ENCODE measurements at places on chromosomes 7 and 10.

- DNase-seq = peak; percentile 59
Measured at GRCh38 chr7:27187475-27188385, 2.7 kb upstream of the HOXA11 start.

- no peak for DNase-seq
Measured at GRCh38 chr10:34590793-34591192, 224.3 kb downstream of the PARD3 start.

GRCh38 chr7:148903504-148903903 is 19.4 kb upstream of the EZH2 start:
- no peak for DNase-seq

- no peak for DNase-seq
Measured at GRCh38 chr7:21169667-21170580, 258.0 kb upstream of the SP4 start.

GRCh38 chr10:106278383-106278782 is 886.1 kb downstream of the SORCS1 start:
- peak; percentile 21 for DNase-seq

GRCh38 chr10:119190353-119190752 is 11.7 kb upstream of the PRDX3 start:
- peak; percentile 97 for DNase-seq

GRCh38 chr7:34177476-34177875 is 272.1 kb downstream of the BMPER start:
- no peak for DNase-seq

DNA sequence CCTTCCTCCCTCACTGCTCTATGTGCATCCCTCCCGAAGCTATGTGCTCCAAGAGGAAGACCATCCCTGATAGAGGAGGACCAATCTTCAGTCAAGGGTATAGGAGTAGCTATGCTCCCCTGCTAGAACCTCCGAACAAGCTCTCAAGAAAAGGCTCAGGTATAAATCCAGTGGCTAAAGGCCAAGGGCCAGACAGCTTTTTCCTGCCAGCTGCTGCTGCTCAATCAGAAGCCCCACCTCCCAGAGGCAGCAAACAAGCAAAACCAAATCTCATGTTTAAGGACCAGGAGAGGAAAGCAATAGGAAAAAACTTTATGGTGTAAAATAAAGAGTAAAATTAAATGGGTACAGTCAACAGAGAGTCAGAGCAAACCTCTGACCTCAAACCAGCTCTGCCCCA is 187.2 kb downstream of the FGFR2 start:
- DNase-seq = no peak

GRCh38 chr10:50653142-50653541 is 29.4 kb upstream of the SGMS1 start:
- DNase-seq = peak; percentile 25

- DNase-seq = peak; percentile 25
Measured at GRCh38 chr10:14186245-14186644, 144.5 kb downstream of the FRMD4A start.

DNA sequence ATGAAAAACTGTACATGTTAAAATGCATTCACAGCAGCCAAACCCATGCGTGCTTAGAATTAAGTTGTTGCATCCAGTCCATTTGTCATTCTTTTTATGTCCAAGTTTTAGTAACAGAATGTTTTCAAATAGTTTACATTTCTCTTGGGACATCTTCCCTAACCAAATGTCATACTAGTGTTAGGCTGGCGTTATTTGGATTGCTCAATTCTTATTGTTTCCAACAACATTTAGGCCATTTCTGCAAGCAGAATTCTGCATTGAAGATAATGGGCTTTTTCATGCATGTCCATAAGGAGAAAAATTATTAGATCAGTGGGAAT is 203.0 kb downstream of the HIBADH start:
- no peak for DNase-seq

DNA sequence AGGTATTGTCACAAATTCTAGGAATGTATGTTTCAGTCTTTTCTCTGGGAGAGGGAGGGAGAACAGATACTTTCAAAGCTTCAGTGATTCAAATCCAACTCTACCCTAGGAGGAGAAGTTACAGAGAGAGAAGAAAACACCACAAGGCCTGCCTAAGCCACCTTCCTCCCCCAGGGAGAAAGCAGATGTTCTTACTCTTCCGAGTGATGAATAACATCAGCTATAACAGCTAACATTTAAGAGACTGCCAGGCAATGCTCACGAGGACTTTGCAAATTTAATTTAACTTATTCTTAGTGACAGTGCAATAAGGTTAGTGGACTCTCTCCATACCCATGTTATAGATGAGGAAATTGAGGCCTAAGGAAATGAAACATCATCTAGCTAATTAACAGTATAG is 36.8 kb downstream of the TAS2R41 start:
- no peak for DNase-seq

DNA sequence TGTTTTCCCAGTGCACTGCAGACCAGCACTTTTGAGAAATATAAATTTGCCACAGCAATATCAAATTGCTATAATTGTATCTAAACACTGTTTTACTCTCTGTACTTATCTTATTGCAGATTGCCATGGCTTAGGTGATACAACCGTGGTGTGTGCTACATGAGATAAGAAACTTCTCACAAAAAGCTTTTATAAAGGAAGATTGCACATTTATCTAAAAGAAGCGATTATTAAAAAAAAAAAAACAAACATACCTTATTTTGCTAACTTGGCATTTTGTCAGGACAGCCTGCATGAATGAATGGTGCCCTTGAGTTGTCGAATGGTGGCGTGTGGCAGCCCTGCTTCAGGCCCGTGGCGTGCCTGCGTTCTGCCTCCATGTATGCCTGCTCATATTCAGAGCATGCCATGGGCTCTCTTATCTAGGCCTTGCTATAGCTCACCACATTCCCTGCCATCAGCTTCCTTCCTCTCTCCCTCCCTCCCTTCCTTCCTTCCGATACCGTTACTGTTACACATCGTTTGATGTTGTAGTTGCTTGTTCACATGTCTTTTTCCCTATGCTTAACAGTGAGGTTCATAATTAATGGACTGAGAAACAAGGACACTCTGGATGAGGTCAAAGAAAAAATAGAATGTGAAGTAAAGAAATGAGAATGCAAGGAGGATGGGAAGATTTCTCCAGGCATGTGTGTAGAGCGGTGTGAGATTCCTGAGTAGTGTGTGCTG is 34.9 kb downstream of the PRKAR2B start:
- DNase-seq = no peak

GRCh38 chr7:142960955-142961512 is 1.1 kb downstream of the KEL start:
- no peak for DNase-seq

DNA sequence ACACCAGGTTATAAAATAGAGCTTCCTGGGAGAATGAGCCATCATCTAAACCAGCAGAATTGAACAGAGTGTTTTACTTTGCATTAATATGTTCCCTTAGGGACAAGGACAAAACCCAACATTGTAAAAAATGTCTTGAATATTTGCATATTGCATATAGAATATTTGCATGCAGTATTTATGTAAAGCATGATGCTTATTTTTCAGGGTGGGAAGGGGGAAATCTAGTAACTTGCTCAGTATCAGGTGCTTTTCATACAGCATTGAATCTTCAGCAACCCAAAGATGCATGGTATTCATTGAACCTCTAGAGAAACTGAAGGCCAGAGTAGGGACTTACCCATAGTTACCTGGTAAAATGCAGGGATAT is 409.2 kb upstream of the ZMIZ1 start:
- DNase-seq = no peak

DNA sequence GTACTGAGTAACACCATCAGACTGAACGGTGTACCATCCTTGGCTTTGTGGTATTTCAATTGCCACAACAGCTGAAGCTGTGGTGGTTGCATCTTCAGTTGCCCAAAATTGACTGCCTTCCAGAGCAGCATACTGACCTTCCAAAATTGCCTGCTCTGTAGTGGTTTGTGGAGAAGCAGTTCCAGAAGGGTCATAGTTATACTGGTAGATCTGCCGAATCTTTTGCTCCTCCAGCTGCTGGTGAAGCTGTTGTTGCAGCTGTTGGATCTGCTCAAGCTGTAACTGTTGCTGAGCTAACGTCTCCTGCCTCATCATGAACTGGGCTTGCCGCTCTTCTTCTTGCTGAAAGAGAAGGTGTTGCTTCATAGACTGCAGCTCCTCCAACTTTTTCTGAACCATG is 212.2 kb downstream of the PCLO start:
- no peak for DNase-seq

DNA sequence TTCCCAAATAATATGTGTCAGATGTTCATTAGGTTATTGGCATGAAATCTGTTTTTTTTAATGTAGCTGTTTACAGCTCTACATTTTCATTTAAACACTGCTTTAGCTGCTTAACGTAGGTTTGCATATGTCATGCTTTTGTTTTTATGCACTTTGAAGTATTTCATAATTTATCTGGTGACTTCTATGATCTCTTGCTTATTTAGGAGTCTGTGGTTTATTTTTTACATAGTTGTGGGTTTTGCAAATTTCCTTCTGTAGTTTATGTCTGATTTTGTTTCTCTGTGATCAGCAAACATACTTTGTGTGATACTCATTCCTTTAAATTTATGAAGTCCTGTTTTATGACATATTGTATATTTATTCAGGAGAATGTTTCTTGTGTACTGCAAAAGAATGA is 606.5 kb upstream of the PFKP start:
- no peak for DNase-seq

GRCh38 chr10:3624367-3624766 is 160.6 kb downstream of the KLF6 start:
- peak; percentile 94 for DNase-seq

- DNase-seq = peak; percentile 62
Measured at GRCh38 chr7:149625340-149625946, 127.8 kb upstream of the ZNF746 start.

DNA sequence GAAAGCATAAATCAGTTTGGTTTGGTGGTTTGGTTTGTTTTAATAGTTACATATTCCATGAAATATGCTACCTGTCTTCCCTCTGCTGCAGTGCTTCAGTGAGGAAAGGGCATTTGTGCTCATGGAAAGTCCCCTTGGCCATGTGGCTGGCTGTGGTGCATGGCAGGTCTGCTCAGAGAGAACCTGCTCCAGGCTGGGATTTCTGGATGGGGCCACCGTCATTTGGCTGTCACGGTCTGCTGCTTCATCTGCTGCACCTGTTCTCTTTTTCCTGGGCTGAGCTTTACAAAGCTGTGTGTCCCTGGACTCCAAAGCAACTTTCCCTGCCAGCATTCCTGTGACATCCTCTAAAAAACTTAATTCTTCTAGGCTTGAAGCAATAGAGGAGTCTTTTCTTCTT is 8.9 kb downstream of the CDK14 start:
- DNase-seq = no peak

- DNase-seq = peak; percentile 27
Measured at GRCh38 chr7:91082852-91083495, 181.3 kb upstream of the FZD1 start.

GRCh38 chr7:30309302-30309701 is 24.9 kb downstream of the ZNRF2 start:
- DNase-seq = no peak

- DNase-seq = no peak
Measured at GRCh38 chr10:109698086-109698485, 225.2 kb downstream of the XPNPEP1 start.

DNA sequence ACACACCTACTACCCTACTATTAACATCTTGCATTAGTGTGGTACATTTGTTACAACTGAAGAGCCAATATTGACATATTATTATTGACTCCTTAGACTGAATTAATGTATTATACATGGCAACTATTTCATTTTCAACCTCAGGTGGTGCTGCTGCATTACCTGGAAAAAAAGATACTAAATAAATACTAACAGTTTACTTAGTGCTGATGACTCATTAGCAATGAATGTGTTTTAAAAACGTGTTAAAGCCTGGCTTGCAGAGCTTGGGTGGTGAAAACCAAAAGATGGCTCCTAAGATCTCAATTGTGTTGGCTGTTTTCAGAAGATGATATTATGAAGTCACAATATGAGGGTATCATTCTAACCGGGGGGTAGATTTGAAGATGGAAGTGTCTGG is 34.8 kb downstream of the CFAP43 start:
- DNase-seq = no peak

DNA sequence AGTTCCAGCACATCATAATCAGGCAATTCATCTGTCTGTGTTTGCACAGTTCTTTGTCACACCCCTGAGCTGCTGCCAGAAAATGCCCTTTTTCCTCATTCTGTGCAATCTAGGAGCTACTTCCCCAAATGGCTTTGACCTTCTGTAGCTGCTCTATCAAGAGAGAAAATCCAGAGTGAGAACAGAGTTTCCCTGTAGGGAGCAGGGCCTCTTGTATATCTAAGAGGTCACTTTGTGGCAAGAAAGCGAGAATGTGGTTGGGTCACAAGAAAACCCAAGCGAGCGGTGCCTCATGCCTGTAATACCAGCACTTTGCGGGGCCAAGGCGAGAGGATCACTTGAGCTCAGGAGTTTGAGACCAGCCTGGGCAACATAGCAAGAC is 24.3 kb downstream of the SLC29A3 start:
- DNase-seq = no peak

GRCh38 chr10:110039254-110039653 is 31.5 kb downstream of the ADD3 start:
- no peak for DNase-seq

GRCh38 chr7:27223941-27224575 is 18.5 kb upstream of the EVX1 start:
- no peak for DNase-seq

- DNase-seq = peak; percentile 69
Measured at GRCh38 chr7:102286237-102287110, at the start of gene SH2B2. Gene SH2B2 (plus strand): TSS chr7:102286868. CDS start chr7:102300551, 13,683 bp downstream.

GRCh38 chr10:121137533-121137932 is 286.4 kb downstream of the WDR11 start:
- no peak for DNase-seq

GRCh38 chr7:106896231-106896630 is 31.1 kb downstream of the PIK3CG start:
- DNase-seq = no peak

GRCh38 chr7:98387544-98388226 is 13.2 kb downstream of the BAIAP2L1 start:
- DNase-seq = no peak

DNA sequence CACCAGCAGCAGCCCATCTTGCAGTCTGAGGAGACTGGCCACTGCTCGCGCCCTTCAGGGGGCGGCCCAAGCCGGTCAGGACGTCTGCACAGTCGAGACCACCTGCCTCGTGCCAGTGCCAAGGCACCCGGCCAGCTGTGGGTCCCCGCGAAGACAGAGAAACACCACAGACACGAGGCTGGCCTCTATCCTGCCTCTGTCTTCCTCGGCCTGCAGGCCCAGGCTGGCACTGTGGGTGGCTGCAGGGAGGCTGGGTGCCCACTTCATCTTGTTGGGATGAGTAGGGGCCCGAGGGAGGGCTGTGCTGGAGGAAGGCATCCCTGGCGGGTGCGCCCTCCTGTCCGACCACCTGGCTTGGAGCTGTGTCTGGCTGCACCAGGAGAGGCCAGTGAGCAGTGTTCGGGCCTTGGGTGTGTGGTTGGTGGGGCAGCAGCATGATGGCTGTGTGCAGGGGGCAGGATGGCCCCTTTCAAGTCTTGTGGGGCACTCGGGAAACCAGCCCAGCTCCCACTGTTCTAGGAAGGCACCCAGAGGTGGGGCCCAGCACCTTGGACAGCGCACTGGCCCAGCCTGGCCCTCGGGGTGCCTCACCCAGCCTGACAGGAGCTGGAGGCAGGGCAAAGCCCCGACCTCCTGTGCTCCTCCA is 7.3 kb downstream of the DPYSL4 start:
- no peak for DNase-seq

- peak; percentile 8 for DNase-seq
Measured at GRCh38 chr7:156827587-156828203, 65.3 kb downstream of the LMBR1 start.

GRCh38 chr7:48384180-48384752 is 213.0 kb downstream of the ABCA13 start:
- DNase-seq = no peak

All from EL (cell line).